Foreskin keratinocyte (primary cell): ENCODE measurements at places on chromosomes 5 and 9. TPM values are rescaled to one million over a fixed set of nuclear protein-coding genes. Genes with fewer than 3 reads are reported as not detected.

STK10 gene
- total RNA-seq = 28.2 and 31.2 TPM in 2 replicates

PALM2AKAP2 gene
- 6.6 and 8.9 TPM in 2 replicates for total RNA-seq

DRD1 gene
- total RNA-seq = not detected in 2 replicates

TLX3 gene
- not detected in 2 replicates for total RNA-seq

- DNase-seq = no peak
These were observed 160.2 kb downstream of the DENND1A start for GRCh38 chr9:123769719-123770118.

DNA sequence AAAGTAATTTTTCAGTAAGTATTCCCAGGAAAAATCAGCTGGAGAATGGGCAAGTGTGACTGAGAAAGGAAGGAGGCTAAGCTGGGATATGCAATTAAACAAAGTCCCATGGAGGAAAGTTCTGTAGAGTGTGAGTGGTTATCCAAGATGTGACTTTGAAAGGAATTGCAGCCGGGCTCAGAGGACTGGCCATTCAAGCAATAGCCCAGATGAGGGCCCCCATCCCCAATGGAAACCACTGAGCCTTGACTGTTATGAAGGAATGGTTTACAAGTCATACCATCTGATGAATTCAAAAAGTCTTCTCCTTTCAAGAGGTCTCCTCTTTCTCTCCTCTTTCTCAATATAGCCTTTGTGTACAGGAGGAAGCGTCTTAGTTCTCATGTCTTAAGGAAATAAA, 6.5 kb downstream of the LVRN start:
- DNase-seq = no peak

- no peak for DNase-seq
These were observed 30.3 kb upstream of the SPATA31C2 start for GRCh38 chr9:88168564-88168963.

DNA sequence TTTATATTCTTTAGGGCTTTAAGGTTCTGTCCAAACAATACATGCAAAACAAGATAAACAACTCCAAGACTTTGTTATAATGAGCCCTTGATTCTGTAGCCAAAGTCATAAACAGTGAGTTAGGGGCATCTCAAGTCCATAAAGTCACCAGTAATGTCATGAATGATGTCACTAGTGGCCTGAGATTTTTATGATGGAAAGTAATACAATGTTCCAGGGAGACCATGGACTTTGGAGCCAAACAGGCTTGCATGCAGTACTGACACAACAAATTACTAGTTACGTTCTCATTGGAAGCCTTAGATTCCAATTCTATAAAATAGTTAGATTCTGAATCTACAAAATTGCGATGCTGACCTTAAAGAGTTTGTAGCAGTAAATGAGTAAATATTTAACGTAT, 280.0 kb downstream of the HINT1 start:
- no peak for DNase-seq

DNA sequence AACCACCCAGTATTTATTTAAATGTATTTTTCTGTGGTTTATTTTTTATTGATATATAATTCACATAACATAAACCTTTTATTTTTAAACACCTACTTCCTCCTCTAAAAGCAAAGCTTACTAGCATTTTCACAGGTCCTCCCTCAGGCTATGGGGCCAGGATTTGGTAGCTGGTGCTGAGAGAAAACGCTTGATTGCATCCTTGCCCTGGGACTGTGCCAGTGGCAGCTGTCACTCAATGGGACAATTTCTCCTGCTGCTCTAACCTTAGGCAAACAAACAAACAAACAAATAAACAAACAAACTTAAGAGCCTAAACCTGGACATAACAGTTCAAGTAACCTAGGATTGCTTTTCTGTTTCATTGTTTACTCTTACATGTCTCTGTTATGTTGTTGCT, 102.7 kb downstream of the FOCAD start:
- no peak for DNase-seq

- DNase-seq = peak; percentile 64
These were observed 134.3 kb upstream of the ICE1 start for GRCh38 chr5:5288201-5288600.
